HFFc6 (cell line): ENCODE measurements at places on chromosomes 2 and 18.
A peak's percentile ranks its signal among the peaks of the same experiment; 100 is the strongest.

GRCh38 chr2:96817882-96818281 lies 1.8 kb downstream of the CNNM3 start:
- no peak for DNase-seq

DNA sequence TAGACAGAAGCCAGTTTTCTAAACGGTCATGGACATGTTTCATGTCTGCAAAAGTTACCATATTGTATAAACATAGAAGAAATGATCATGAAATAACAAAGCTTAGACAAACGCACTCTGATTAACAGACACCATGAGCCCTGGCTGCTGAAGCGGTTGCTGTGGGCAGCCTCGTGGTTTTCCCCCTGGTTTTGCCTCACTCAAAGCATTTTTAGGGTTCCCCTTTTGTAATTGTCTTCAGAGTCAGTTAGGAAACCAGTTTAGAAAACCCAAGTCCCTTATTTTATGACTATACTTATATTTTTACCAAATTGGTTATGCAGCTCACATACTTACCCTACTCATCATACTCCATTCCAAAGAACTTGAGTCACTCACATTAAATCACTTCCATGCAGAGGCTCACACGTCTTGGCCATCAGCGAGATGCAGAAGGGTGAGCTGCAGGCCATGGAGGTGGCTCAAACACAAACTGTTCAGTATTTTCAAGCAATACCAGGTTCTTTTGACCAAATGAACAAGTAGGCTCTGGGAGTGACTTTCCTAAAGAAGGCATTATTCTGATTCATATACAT lies 105.6 kb upstream of the SALL3 start:
- peak; percentile 21 for DNase-seq

GRCh38 chr2:126930970-126931590 lies 32.4 kb downstream of the TEX51 start:
- no peak for DNase-seq

- no peak for DNase-seq
Observed at GRCh38 chr2:119549241-119549640, 5.0 kb downstream of the CFAP221 start.

- DNase-seq: no peak
Observed at GRCh38 chr2:17579605-17580318, 39.3 kb downstream of the VSNL1 start.

DNA sequence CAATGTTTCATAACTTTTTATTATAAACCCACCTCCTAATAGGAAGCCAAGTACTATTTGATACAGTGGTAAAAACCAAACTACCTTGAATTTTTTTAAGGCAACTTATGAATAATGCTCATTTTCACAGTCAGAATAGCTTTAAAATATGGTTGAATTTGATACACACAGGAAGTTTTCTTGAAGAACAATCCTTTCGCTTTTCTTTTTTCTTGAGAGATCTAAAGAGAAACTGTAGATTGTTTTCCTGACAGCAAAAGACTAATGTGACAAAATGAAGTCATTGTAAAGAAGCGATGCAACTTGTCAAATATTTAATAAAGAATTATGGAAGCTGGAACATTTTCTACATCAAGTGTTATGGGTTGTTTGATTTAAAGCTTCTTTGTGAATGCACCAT lies 227.7 kb downstream of the ALPK2 start:
- no peak for DNase-seq

GRCh38 chr2:120551522-120551921 lies 184.1 kb upstream of the GLI2 start:
- DNase-seq: no peak

GRCh38 chr2:141003967-141004657 lies 1126.7 kb downstream of the LRP1B start:
- no peak for DNase-seq

DNA sequence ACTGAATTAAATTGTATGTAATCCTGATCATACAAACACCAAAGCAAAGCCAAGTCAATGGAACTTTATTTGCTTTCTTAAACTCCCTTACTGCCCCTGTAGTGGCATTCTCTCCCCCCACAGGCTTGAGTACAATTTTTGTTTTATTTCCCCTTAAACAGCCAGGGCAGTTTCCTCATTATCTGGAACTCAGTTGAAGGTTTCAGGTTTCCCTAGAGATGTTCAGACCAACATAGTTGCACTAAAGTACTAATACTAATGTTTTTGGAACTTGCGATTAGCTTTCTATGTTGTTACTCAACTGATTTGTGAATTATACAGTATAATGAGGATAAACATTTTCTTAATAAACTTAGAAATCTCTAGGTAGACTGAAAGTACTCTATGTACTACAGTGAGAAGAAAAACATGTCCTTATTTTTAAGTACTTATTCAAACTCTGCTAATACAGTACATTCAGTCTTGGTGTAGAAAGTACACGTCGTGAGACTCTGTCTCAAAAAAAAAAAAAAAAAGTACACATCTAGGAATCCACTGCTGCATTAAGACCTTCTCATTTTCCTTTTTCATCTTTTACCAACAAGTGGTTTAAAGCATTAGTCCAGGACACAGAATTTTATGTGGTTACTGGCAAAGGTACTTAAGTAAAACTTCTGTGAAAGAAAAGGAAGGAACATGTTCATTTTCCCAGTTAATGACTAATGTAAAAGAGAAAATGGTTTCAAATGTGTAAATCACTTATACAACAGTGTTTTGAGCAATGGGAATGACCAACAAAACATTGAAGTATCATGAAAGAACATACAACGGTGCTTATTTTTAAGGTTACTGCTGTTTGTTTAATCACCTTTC lies 209.5 kb upstream of the SMAD7 start:
- no peak for DNase-seq

DNA sequence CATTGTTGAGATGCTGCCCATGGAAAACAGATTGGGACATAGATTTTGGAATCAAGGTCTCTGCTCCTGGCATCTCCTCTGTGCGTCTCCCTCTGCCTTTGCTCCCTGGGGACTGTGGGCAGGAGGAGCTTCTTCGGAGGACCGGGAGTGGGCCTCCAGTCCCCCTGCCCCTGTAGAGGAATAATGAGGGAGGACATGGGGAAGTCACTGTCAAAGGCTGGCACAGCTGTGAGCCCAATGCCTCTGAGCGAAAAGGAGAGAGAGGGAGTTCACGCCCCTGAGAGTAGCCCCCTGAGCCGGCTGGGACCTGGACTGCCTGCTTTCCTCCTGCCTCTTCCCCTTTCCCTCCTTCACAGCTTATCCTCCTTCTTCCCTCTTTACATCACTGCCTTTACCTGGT lies 195.0 kb downstream of the LOXHD1 start:
- DNase-seq: no peak

DNA sequence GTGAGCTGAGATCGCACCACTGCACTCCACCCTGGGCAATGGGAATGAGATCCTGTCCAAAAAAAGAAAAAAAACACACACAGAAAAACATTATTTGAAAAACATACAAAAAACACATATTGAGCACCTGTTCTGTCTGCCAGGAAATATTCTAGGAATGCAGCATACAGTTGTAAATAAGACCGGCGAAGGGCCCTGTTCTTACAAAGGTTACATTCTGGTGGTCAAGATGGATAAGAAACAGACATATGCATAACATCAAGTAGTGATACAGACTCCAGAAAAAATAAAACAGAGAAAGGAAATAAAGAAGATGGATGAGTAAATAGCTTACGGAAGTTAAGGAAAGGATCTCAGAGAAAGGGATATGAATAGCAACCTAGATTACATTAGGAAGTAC lies 159.8 kb downstream of the GALNT3 start:
- DNase-seq: no peak

GRCh38 chr2:44748-45341 lies 1.5 kb downstream of the FAM110C start:
- DNase-seq: no peak

- DNase-seq: no peak
Observed at GRCh38 chr2:26809876-26810577, 24.2 kb downstream of the CENPA start.

- DNase-seq: no peak
Observed at GRCh38 chr2:23505218-23505983, 120.4 kb downstream of the KLHL29 start.

GRCh38 chr2:85353876-85354285 lies 447 bp downstream of the RETSAT start:
- peak; percentile 36 for DNase-seq

DNA sequence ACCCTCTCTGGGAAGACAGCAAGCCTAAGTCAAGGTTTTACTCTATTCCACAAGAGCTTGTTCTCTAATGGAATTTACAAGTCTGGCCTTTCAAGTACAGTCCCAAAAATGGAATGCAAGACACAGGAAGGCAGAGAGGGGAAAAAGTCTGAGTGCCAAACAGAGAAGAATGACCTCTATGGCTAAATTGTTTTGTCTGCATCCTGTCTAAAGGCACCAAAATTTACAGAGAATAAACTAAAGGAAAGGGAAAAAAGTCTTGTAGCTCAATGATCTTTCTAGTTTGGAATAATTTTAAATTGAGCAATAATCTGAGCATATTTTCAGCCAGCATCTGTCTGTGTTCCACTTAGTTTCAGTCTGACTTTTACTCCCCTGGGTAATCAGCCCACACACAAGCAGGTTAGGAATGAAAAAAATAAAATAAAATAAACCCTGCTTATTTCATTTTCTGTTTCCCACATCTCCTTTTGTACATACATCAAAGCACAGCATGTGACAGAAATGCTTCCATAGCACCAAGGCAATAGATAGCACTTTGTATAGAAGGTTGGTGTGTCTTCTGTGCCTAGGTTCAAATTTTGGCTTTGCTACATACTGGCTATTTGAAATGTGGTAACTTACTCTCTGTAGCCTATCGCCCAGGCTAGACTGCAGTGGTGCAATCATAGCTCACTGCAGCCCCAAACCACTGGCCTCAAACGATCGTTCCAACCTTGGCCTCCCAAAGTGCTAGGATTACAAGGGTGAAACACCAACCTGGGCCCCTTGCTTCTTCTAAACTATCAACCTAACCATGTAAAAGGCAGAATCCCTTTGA lies 105.1 kb downstream of the SLC8A1 start:
- DNase-seq: peak; percentile 38

- DNase-seq: no peak
Observed at GRCh38 chr2:6926071-6926732, 9.0 kb downstream of the RNF144A start.

GRCh38 chr2:169664600-169664977 lies 29.6 kb downstream of the CFAP210 start:
- DNase-seq: peak; percentile 57

GRCh38 chr2:195842932-195843331 lies 185.9 kb downstream of the SLC39A10 start:
- no peak for DNase-seq

DNA sequence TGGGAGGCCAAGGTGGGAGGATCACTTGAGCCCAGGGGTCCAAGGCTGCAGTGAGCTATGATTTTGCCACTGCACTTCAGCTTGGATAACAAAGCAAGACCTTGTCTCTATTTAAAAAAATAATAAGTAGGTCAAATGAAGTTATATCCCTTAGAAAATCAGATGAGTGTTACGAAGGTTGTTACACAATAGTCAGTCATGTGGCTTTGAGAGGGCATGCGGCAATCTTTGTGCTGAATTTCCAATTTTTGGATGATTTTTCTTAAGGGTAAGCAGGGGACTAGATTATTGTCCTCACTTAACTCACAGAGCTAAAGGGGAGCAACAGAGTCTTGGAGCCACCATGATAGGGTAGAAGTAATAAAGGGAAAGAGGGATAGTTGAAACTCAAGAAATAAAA lies 71.8 kb downstream of the B3GNT2 start:
- no peak for DNase-seq

DNA sequence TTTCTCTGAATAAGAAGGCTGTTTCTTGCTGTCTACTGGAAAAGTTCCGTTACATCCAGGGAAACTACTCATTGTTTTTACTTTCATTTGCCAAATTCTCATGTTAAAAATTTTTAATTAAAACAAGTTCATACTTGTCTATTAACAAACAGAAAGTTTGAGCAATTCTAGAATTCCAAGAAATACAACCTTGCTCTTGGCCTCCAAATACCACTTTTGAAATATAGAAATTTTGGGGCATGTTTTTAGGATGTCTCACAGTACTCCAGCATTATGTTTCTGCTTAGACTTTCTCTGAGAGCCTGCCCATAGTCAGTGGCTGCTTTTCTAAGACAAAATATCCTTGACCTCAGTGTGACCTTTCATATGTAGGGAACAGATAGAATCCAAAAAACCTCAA lies 228.7 kb upstream of the RND3 start:
- no peak for DNase-seq

DNA sequence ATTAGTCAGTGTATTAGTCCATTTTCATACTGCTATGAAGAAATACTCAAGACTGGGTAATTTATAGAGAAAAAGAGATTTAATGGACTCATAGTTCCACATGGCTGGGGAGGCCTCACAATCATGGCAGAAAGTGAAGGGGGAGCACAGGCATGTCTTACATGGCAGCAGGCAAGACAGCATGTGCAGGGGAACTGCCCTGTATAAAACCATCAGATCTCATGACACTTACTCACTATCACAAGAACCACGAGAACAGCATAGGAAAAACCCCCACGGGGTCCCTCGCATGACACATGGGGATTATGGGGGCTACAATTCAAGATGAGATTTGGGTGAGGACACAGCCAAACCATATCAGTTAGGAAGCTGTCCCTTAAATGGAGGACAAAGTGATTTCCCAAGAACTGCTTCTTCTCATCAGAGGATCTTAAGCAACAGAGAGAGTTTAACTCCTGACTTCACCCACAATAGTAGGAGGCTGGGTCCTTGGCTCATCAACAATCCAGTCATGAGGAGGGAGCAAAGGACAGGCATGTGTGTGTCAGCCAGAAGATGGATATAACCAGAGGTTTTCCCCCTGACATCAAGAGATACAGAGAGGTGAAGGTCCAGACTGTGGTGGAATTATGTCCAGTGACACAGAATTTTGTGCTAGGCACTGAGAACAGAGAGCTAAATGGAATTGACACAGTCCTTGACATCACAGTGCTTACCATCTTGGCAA lies 203.8 kb upstream of the SH3BP4 start:
- DNase-seq: no peak

DNA sequence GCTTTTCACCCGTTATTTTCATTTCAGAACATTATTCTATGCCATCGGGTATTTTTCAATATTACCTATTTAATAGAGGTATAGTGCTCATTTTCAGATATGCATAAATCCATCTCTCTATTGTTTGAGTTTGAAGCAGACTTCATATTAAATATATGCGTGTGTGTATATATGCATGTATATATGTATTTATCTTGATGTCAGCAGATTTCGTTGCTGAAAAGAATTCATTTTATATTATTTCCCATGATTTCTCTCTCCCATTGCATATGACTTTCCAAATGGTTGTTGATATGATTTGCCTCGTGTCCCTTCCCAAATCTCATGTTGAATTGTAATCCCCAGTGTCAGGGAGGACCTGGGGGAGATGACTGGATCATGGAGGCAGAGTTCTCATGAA lies 28.6 kb upstream of the COPS8 start:
- no peak for DNase-seq

- no peak for DNase-seq
Observed at GRCh38 chr2:124832521-124832920, 807.4 kb downstream of the CNTNAP5 start.

GRCh38 chr2:239873656-239874635 lies 151.2 kb downstream of the NDUFA10 start:
- DNase-seq: no peak

- no peak for DNase-seq
Observed at GRCh38 chr2:73314441-73314840, 21.1 kb upstream of the EGR4 start.
